ENCODE measurements at places on chromosomes 5 and 9.

GRCh38 chr5:175070283-175070682 is 345.9 kb downstream of the MSX2 start:
- DNase-seq: no peak

GRCh38 chr9:127910613-127911205 is 6.1 kb downstream of the ST6GALNAC4 start:
- DNase-seq: no peak

DNA sequence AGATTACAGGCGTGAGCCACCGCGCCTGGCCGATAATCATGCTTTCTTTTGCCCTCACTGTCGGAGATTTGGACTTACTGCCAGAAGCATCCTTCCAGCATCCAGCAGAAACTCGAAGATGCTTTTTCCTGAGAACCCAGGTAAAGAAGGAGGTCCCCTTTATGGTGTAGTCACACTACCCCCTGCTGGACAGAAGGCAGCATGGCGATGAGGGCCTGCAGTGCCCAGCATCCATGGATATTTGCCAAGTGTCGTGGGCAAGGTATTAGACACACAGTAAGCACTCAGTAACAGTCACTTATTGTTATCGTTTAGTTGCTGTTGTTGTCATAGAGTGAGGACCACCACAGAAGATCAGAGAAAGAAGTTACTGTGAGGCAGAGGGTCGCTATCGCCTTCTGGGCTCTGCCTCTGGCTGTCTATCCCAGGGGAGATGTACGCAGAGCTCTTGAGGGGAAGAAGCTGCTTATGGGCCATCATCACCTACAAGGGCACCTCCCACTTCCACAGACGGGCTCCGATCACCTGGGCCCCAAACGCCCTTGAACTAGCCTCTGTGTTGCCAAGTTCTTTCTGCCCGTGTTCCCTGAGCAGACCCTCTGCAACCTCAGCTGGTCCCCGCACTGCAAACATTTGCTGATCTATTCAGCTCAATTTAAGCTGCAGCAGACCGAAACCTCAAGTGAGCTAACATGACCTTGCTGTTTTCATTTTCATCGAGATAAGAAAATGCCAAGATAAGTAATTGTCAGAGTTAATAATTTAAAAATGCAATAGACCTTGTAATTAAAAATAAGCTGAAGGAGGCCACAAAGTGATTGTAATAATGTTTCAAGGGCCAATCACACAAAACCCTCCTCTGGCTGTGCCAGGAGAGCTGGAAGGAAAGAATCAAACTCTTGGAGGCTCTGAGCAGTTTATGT is 23.9 kb downstream of the C5orf15 start:
- no peak for DNase-seq

GRCh38 chr5:124935065-124935464 is 188.6 kb upstream of the ZNF608 start:
- DNase-seq: no peak

GRCh38 chr5:154205441-154206117 is 15.0 kb downstream of the GALNT10 start:
- no peak for DNase-seq

Measured in NCI-H526 treated with DMSO at 0.1 percent for 48 hours (cell line).